ENCODE measurements at places on chromosomes 2 and 18. TPM values are rescaled to one million over a fixed set of nuclear protein-coding genes. Genes with fewer than 3 reads are reported as not detected.

Gene BZW1
- 282 TPM for total RNA-seq

Gene ANTXR1
- total RNA-seq, result 89.9 TPM

Gene ELOA2
- total RNA-seq, result not detected

Gene ANKRD53
- total RNA-seq, result 2.2 TPM

Gene RHOB
- total RNA-seq, result 236 TPM

Gene CASP8
- total RNA-seq, result 12.1 TPM

Gene MGAT4A
- 46.0 TPM for total RNA-seq

Gene EPAS1
- 270 TPM for total RNA-seq

Gene MC2R
- total RNA-seq, result not detected

Gene PMAIP1
- total RNA-seq, result 1.2 TPM

Gene RNASEH1
- total RNA-seq, result 19.0 TPM

Gene ALPP
- not detected for total RNA-seq

Gene EMILIN2
- total RNA-seq, result 25.1 TPM

Data from sciatic nerve (tissue), 2 donors.